Omental fat pad (tissue), 4 donors: ENCODE measurements at places on chromosomes 12 and 14. TPM values are rescaled to one million over a fixed set of nuclear protein-coding genes. Genes with fewer than 3 reads are reported as not detected.
A peak's percentile ranks its signal among the peaks of the same experiment; 100 is the strongest.

- DNase-seq = no peak
Observed at GRCh38 chr12:64549108-64549507, 61.2 kb upstream of the RASSF3 start.

GRCh38 chr12:109943811-109944210 is 43.7 kb downstream of the TCHP start:
- DNase-seq = no peak

The NOXRED1 gene
- 0.47 TPM for total RNA-seq

- DNase-seq = no peak
Observed at GRCh38 chr12:111335811-111336210, 33.1 kb downstream of the PHETA1 start.

- DNase-seq = no peak
Observed at GRCh38 chr12:94265539-94265938, 117.2 kb downstream of the PLXNC1 start.

GRCh38 chr14:105375635-105376057 is 22.7 kb upstream of the TEX22 start:
- DNase-seq = no peak

The CLEC7A gene
- total RNA-seq = 27.6 TPM

The ENDOU gene
- 2.3 TPM for total RNA-seq

The PTPN6 gene
- total RNA-seq = 19.8 TPM

GRCh38 chr14:72155379-72155993 is 223.3 kb downstream of the RGS6 start:
- no peak for DNase-seq

The AQP6 gene
- 0.56 TPM for total RNA-seq

The HIP1R gene
- total RNA-seq = 27.5 TPM

- DNase-seq = no peak
Observed at GRCh38 chr14:90880282-90880681, 64.1 kb upstream of the TTC7B start.

DNA sequence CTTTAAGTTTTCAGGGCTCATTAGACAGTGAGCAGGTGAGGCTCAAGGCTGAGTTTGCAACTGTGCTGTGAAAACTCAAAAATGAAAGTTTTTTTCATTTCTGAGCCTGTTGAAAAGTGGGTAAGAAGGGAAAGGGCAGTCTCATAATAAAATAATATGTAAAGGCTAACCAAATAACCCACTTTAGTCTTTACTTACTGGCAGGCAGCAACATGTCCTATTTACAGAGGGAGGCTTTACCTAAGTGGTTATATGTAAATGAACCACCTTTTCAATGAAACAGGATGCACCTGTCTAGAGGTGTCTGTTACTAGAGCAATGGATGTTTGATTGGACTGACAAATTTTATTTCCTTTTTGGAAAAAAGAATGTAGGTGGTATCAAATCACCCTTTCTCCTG is 158.0 kb downstream of the ETV6 start:
- DNase-seq = no peak

DNA sequence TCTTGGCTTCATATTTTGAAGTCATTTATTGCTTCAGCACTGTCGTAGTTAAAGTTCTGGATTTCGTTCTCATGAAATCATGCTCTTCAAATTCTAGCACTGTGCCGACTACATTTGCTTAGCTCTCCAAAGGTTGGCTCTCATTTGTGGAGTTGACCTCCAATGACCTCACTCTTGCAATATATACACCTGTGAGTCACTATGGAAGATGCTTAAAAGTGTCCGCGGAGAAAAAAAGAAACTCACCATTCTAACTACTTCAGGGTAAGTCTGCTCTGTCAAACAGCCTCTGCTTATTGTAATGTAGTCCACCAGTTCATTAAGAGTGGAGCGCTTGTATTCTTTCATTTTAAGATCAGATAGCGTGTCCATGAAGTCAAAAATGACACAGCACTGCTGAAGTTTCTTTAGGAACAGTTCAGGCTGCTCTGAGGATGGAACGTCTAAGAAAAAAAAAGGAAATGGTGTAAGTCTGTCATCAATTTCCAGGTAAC is 89.7 kb downstream of the PPP2R5E start:
- no peak for DNase-seq

DNA sequence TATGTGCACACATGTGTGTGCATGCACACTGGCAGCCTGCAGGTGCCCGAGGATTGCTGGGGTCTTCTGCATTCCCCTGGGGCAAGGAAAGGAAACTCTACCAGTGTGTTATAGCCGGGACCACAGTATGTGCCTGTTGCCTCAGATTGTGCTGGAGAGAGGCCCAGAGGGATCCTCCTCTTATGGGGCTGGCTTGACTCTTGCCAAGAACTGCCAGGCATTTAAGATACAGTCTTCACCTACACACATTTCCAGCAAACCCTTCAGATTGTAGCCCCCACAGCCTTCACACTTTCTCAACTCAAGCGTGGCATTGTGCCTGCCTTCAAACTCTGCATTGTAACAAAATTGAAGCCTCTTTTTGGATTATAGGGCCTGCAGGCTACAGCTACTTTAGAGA is 176.7 kb upstream of the DYRK2 start:
- DNase-seq = no peak

The ZNF664 gene
- total RNA-seq = 96.0 TPM

The ANO6 gene
- 88.8 TPM for total RNA-seq

DNA sequence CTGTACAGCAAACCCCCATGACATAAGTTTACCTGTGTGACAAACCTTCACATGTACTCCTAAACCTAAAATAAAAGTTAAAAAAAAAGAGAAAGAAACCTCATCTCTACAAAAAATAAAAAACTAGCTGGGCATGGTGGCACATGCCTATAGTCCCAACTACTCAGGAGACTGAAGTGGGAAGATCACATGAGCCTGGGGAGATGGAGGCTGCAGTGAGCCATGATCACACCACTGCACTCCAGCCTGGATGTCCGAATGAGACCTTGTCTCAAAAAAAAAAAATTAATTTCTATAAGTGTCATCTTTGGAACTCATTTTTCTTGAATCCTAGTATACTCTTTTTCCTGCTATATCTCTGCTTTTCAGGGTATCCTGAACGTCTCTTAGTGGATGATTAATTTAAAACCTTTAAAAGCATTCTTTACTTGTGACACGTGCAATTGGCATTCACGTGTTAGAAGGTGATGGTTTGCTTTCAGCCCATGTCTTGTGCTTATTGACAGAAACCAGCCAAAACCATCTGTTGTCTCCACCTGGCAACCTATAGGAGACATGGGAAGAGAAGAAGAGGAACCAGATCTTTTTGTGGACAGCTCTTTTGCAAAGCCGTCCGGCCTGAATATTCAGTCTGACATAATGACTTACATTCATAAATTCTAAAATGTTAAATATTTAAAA is 30.6 kb upstream of the PPFIBP1 start:
- DNase-seq = no peak

The FICD gene
- total RNA-seq = 6.6 TPM

DNA sequence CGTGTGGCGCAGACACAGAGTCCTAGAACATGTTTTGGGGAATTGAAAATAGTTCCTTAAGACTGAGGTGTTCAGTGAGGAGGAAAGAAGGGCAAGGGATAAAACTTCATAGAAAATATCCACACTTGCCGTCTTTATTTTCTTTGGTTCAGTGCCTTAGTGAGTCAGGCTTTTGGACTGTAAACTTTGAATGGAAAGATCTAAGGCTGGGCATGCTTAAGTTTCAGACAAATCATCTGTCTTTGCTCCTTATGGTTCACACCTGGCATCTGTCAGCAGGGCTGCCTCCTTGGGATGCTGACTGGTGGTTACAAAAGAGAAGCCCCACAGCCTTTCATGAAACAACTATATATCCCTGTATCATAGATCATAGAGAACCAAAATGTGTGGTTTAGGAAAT is 136.3 kb upstream of the PRICKLE1 start:
- DNase-seq = no peak

- no peak for DNase-seq
Observed at GRCh38 chr12:30962047-30962446, 35.5 kb downstream of the TSPAN11 start.

GRCh38 chr12:60216226-60216625 is 620.4 kb downstream of the SLC16A7 start:
- DNase-seq = no peak

- DNase-seq = peak; percentile 25
Observed at GRCh38 chr12:31749024-31749704, 20.3 kb upstream of the AMN1 start.

The VDR gene
- 6.8 TPM for total RNA-seq

- DNase-seq = no peak
Observed at GRCh38 chr12:120598674-120599463, 17.7 kb upstream of the POP5 start.

- DNase-seq = no peak
Observed at GRCh38 chr12:3274664-3275063, 197.5 kb downstream of the TSPAN9 start.

GRCh38 chr12:107179871-107180270 is 86.5 kb upstream of the CRY1 start:
- DNase-seq = no peak

The OR6C2 gene
- not detected for total RNA-seq

GRCh38 chr12:3837049-3837448 is 36.1 kb downstream of the PARP11 start:
- no peak for DNase-seq

The SMCO2 gene
- total RNA-seq = not detected

- DNase-seq = no peak
Observed at GRCh38 chr12:106140223-106140986, 1.7 kb upstream of the NUAK1 start.

The JAG2 gene
- 4.7 TPM for total RNA-seq

GRCh38 chr12:115584156-115584555 is 693.3 kb downstream of the MED13L start:
- no peak for DNase-seq

The OR8S1 gene
- total RNA-seq = not detected

- no peak for DNase-seq
Observed at GRCh38 chr12:54286042-54287030, 5.8 kb downstream of the HNRNPA1 start.

DNA sequence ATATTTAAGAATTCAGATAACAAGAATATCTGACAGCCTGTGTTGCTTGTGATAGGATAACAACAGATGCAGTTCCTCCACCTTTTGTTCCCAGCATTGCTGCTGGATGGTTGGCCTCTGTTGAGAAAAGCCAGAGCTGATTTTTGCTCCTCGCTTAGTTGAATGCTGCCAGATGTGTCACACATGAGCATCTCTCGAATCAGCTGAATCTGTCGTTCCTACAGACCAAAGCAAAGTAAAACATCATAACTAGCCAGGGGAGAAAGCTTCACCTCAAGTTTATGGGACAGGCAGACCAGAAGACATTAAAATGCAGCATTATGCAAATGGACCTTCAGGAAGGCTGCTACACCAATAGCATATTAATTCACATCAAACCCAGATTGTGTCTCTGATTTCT is 20.1 kb downstream of the RACGAP1 start:
- no peak for DNase-seq

DNA sequence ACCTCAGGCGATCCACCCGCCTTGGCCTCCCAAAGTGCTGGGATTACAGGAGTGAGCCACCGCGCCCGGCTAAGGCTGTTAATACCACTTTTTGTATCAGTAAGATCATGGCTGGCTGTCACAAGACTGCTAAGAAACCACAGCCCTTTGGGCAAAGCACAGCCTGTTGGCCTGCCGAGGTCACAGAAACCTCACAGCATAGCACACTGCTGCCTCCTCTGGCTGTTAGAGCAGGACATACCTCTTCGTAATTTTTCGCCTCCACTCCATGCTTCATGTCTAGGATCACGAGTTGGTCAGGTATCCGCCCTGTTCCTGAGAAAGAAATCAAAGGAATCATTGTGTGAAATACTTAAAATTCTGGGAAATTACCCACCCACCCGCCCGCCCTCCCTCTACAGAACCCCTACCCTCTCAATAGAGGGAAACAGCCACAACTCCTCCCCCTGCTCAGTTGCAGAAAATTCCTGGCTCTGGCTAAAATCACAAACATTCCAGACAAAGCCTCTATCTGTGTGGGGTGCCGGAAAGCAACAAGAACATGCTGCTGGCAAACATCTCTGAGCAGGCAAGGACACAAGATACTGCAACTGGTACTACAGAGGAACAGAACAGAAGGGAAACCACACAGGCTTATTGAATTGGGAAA is 20.7 kb upstream of the NEK9 start:
- peak; percentile 36 for DNase-seq
